Foreskin melanocyte (primary cell): ENCODE measurements at places on chromosomes 5 and 9.
A peak's percentile ranks its signal among the peaks of the same experiment; 100 is the strongest.

GRCh38 chr5:83767409-83767992 lies 46.8 kb upstream of the HAPLN1 start:
- DNase-seq = no peak

GRCh38 chr9:2717385-2717784 lies at the start of gene KCNV2:
TSS of gene KCNV2 (plus strand) at chr9:2717510. CDS start at chr9:2717740, 230 bp downstream.
- no peak for DNase-seq

- DNase-seq = no peak
Measured at GRCh38 chr9:110308633-110309038, 29.0 kb downstream of the TXNDC8 start.

GRCh38 chr5:10669983-10670382 lies 91.1 kb downstream of the DAP start:
- no peak for DNase-seq

- DNase-seq = no peak
Measured at GRCh38 chr9:36825179-36825578, 208.9 kb downstream of the PAX5 start.

DNA sequence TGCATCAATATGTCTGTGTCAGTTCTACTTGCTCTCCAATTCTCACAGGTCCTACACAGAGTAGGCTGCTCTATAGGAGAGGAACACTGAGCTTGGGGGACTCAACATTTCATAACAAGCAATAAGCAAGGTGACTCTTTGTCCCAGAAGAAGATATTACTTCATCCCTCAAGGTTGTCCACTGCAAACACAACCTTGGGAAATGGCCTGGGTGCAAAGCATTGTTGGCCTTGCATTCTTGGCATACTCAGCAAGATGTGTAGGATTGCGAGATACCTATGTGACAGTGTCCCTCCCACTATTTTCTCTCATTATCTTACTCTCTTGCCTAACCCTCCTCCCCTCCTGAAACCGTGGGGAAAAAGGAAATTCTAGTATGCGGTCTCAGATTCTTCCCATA lies 169.8 kb upstream of the FREM1 start:
- no peak for DNase-seq

GRCh38 chr5:87061046-87061445 lies 206.6 kb upstream of the RASA1 start:
- DNase-seq = no peak

DNA sequence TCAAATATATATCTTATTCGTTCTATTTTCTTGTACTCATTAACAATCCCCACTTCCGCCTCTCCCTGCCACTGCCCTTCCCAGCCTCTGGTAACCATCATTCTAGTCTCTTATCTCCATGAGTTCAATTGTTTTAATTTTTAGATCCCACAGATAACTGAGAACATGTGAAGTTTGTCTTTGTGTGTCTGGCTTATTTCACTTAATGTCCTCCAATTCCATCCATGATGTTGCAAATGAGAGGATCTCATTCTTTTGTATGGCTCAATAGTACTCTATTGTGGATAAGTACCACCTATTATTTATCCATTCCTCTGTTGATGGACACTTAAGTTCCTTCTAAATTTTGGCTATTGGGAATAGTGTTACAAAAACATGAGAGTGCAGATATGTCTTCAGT lies 17.2 kb upstream of the CMYA5 start:
- no peak for DNase-seq

DNA sequence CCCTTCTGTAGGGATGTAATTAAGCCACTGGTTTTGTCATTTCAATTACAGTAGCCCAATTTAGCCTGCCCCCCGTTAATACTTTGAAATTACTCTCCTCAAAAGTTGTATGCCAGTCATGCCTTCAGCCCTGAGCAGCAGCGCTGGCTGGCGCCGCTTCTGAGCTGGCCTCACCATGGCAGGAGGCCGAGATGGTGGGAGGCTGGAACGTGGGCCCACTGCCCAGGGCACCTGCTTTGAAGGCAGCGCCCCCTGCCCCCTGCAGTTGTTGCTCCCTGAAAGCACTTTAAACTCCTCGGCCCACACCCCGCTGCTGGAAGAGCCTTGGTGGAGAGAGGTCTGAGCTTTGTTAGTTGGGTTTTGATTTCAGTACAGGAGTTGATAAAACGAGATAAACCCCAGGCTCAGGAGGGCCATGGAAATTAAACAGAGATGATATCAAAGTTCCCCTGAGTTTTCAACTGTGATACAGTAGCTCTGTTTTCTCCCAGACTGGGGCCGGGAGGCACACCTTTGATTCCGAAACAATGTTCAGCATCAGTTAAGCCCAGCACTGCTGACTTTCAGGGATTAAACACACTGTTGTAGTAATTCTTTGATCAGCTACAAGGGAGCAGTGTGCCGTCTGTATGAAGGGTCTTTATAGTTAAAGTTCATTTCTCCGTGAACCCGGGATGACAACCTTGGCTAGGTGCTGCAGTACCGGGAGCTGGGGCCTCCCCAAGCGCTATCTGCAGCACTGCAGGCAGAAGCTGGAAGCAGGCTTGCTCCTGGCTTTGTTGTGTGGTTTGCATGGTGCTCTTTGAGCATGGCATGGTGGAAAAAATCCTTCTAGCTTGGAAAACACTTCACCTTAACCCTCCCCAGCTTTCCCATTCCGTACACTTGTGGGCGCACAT lies 9.5 kb downstream of the MVB12B start:
- DNase-seq = no peak

GRCh38 chr5:107597247-107597646 lies 73.5 kb downstream of the EFNA5 start:
- DNase-seq = no peak

GRCh38 chr9:76542360-76542759 lies 83.4 kb downstream of the GCNT1 start:
- no peak for DNase-seq

- no peak for DNase-seq
Measured at GRCh38 chr5:151085517-151086041, 4.7 kb upstream of the TNIP1 start.

- DNase-seq = no peak
Measured at GRCh38 chr9:135239100-135239768, 151.8 kb downstream of the OLFM1 start.

DNA sequence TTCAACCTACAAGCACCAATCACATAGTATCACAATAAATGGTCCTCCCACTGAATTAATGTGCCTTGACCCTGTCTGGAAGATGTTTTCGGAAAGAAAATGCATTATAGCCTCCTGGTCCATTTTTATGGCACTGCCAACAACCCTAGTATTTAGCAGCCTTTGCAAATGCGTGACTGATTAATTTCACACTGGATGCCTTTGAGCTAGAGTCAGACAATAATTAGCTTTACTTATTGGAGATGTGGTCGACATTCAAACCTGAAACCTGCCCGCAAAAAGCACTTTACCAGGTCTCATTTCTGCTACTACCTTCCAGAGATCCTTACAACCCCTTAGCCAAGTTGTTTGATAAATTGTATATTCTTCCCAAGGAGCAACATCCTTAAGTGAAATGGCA lies 119.3 kb upstream of the DPYSL3 start:
- peak; percentile 78 for DNase-seq

GRCh38 chr5:57258052-57258451 lies 84.2 kb downstream of the GPBP1 start:
- no peak for DNase-seq
